ENCODE measurements at places on chromosomes 4 and X.

DNA sequence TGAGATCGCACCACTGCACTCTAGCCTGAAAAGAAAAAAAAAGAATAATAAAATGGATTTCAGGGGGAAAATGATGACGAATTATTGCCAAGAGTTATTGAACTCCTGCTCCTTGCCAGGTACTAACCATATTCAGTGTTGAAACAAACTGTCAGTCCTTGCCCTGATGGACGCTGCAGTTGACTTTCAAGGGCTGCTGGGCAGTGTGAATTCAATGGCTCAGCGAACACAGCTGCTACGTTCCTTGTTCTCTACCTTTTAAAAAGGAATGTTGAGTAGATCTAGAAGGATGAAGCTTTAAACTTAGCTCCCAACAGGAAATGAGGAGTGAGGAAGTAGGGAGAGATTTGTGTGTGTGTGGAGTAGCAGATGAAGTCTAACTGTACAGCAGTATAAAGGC is 2.7 kb downstream of the LIMCH1 start:
- DNase-seq = no peak

GRCh38 chr4:11428231-11428898 is at the start of gene HS3ST1:
HS3ST1 (minus strand) TSS chr4:11428894; CDS start chr4:11400005, 28,889 bp downstream.
- peak; percentile 1 for DNase-seq

- DNase-seq = no peak
Observed at GRCh38 chrX:53283567-53283966, 2.2 kb upstream of the IQSEC2 start.

GRCh38 chr4:165724786-165725185 is 148.3 kb upstream of the TLL1 start:
- no peak for DNase-seq

- DNase-seq = no peak
Observed at GRCh38 chrX:115038406-115038805, 21.0 kb upstream of the IL13RA2 start.

- no peak for DNase-seq
Observed at GRCh38 chr4:173159791-173160190, 8.8 kb upstream of the GALNT7 start.

DNA sequence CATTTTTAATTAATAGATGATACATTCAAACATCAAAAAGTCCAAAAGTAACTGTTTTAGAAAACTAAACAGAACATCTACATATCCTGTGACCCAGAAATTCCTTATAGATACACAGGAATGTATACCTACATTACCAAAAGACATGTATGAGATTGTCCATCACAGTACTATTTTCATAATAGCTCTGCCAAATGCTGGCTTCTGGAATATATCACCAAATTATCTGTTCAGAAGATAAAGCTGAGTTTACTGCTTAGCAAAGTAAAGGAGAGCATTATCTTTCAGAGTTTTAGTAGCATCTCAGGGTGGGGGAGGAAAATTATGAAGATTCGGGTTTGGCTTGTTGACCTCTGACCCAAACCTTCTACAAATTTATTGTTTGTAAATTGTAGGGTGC is 368.9 kb upstream of the SLC7A11 start:
- DNase-seq = no peak

DNA sequence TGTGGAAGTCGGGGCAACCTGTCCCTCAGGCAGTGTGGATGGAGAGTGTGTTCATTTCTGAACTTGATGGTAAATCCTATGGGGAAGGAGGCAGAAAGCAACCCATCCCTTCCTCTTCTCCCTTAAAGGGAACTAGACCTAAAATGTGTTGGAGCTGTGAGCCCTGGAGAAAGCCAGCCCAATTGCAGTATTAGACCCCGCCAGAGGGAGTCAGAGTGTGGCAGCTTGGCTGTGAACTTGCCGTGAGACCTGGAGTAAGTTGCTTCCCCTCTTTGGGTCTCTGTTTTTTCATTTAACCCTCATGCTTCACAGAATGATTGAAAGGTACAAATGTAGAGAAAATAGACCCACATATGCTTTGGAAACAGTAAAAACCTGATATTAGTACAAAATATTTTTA is 108.7 kb upstream of the PAK3 start:
- DNase-seq = no peak

DNA sequence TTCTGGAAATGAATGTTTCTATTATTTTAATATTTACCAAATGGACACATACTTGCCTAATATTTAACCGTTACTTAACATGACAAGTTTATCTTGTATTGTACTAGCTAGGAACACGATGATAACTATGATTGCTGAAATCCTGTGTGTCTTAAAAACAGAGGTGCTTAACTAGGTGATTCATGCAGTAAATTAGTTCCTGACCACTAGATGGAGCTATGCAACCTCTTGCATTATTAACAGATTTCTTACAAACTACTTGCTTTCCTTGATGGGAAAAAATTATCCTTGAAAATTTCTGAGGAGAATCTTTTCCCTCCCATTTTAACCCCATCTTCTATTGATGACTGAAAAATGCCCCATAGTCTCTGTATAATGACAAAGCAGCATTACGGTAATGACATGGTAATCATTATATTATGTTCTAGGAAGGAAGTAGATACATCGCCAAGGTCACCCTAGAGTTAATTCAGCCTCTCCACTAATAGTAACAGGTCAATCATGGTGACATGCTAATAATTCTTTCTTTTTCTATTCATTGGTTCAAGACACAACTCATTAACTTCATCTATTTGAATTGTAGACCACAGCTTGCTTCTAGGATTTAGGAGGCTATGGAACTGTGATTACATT is 844.2 kb downstream of the RAPGEF2 start:
- DNase-seq = peak; percentile 62

DNA sequence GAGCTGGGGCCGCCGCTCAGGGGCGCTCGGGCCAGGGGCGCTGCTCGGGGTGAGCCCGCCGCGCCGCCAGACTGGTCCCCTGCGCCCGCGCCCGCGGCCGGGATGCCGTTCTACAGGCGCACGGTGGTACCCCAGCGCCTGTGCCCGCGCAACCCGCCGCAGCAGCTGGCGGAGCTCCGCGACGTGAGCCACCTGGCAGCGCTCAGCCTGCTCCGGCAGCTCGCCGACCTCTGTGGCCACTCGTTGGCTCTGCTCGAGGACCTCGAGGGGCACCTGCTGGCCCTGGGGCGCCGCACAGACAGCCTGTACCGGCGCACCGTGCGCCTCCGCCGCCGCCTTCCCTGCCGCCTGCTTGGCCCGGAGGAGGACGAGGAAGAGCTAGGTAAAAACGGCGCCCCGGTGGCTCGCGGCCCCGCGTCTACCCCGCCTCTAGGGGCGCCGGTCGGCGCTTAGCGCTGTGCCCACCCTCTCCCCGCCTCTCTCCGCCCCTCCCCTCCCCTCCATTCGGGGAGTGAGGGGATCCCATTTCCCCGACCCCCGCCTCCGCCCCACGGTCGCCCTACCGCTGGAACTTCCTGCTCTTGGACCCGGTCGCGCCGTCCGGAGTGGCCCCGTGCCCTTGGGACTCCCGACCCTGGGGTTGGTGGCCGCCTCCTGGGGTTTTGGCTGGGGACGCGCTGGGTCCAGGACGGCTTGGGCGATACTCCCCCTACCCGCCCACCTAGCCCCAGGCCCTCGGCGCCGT is 513 bp downstream of the NHSL2 start:
- DNase-seq = peak; percentile 35

- peak; percentile 52 for DNase-seq
Observed at GRCh38 chrX:40434947-40435346, 145.8 kb upstream of the ATP6AP2 start.

DNA sequence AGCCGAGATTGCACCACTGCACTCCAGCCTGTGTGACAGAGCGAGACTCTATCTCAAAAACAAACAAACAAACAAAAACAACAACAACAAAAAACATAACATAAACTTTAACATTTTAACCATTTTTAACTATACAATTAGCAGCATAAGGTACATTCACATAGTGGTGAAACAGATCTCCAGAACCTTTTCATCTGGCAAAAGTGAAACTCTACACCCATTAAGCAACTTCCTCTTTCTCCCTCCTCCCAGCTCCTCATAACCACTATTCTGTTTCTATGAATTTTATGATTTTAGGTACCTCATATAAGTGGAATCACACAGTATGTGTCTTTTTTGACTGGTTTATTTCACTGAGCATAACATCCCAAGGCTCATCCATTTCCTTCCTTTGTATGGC is 103.6 kb downstream of the FAM13A start:
- DNase-seq = no peak

- DNase-seq = no peak
Observed at GRCh38 chrX:39367416-39367815, 566.2 kb downstream of the MID1IP1 start.

DNA sequence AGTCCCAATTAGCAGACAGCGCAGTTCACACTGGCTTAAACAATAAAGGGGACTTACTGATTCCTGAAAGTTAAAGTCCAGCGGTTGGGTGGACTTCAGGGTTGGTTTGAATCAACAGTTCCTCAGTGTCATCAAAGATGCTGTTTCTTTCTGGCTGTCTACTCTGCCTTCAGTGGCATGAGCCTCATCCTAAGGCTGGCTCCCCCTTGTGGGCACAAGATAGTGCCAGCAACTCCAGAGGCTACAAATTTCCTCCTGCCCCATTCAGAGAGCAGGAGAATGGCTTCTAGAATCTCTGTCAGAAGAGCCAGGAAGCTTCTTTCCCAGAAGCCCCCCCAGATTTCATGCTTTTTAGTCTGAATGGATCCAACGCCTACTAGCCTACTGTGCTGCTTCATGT is 82.4 kb upstream of the MTM1 start:
- DNase-seq = peak; percentile 65
